Gastrocnemius medialis (tissue), 4 donors: ENCODE measurements at places on chromosomes 1 and 21. TPM values are rescaled to one million over a fixed set of nuclear protein-coding genes. Genes with fewer than 3 reads are reported as not detected.

Gene ENO1
- total RNA-seq, result 277 TPM

Gene TMEM82
- not detected for total RNA-seq

Gene LINGO4
- 20.8 TPM for total RNA-seq

Gene SHC1
- 27.4 TPM for total RNA-seq

Gene DMBX1
- not detected for total RNA-seq

Gene KCNJ9
- not detected for total RNA-seq

Gene GREM2
- 0.10 TPM for total RNA-seq

Gene RCOR3
- 41.3 TPM for total RNA-seq

Gene NPHS2
- not detected for total RNA-seq

Gene PCP4
- not detected for total RNA-seq

Gene SIM2
- total RNA-seq, result 1.5 TPM

Gene NENF
- total RNA-seq, result 140 TPM

Gene CHIA
- total RNA-seq, result not detected

Gene KIAA1614
- 0.51 TPM for total RNA-seq

Gene ZNF683
- total RNA-seq, result not detected

Gene XKR8
- total RNA-seq, result 3.8 TPM

Gene WNT3A
- not detected for total RNA-seq

Gene DMAP1
- 42.2 TPM for total RNA-seq
